ENCODE measurements at places on chromosomes 7 and 10.

DNA sequence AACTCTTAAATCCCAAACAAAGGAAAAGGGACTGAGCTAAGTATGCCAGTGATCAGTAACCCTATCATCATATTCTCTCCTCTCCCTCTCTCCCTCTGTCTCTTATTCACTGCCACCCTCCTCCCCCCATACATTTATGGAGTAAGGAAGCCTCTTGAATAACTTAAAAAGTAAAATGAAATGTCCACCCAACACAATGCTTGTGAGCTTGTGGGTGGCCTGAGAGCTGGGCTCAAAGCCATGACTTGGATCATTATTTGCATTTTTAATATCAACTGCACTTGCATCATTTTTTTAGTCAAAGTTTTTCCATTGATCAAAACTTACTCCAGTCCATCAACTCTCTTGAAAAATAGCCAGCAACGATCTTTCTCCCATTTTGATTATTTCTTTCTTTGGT lies 46.8 kb downstream of the FAM107B start:
- no peak for DNase-seq

DNA sequence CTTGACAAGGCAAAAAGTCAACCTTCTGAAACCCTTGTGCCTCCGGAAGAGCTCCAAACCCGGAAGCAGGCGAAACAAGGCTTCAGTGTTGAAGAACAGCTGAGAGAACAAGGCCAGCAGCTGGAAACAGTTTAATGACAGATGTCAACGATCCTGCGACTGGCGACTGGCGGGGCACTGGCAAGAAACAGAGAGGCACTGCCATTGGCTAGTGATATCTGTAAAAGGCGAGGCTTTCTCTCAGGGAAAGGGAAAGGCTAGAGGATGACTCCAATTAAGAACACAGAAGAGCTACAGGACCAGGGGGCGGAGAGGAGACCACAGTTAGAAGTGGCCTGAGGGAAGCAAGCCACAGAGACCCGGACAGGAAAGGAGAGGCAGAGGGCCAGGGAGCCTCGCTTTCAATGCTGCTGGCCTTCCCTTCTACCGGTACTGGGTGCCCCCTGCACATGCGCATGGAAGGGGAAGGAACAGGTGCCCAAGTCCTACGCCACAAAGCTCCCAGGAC lies 19.4 kb downstream of the ITGB1 start:
- no peak for DNase-seq

GRCh38 chr10:31921031-31921430 lies 7.6 kb downstream of the ARHGAP12 start:
- DNase-seq = no peak

DNA sequence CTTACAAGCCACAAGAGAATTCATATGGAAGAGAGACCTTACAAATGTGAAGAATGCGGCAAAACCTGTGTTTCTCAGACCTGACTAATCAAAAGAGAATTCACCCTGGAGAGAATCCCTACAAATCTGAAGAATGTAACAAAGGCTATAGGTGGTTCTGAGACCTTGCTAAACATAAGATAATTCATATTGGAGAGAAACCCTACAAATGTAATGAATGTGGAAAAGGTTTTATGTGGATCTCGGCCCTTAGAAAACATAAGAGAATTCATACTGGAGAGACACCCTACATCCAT lies 33.4 kb downstream of the ZNF727 start:
- no peak for DNase-seq

Measured in RCC 7860 (cell line).